Mucosa of descending colon (tissue), 3 donors: ENCODE measurements at places on chromosomes 6 and 20. TPM values are rescaled to one million over a fixed set of nuclear protein-coding genes. Genes with fewer than 3 reads are reported as not detected.

Gene BPIFA1
- not detected for total RNA-seq

Gene CFB
- 178 TPM for total RNA-seq

Gene PMEPA1
- 35.5 TPM for total RNA-seq

Gene PBOV1
- not detected for total RNA-seq

Gene BCAS1
- 101 TPM for total RNA-seq

Gene NFKBIL1
- 18.3 TPM for total RNA-seq

Gene EYA2
- total RNA-seq, result 14.3 TPM

Gene RAB32
- total RNA-seq, result 28.7 TPM

Gene MCHR2
- not detected for total RNA-seq

Gene CDSN
- not detected for total RNA-seq

Gene HCK
- total RNA-seq, result 6.2 TPM

Gene HDGFL1
- not detected for total RNA-seq

Gene FAM209B
- not detected for total RNA-seq

Gene BFSP1
- total RNA-seq, result 0.17 TPM

Gene SLC17A3
- total RNA-seq, result not detected

Gene GABBR1
- 62.5 TPM for total RNA-seq

Gene SLC22A16
- total RNA-seq, result not detected

Gene BMP6
- 1.9 TPM for total RNA-seq

Gene DIDO1
- total RNA-seq, result 67.4 TPM

Gene BCLAF1
- 111 TPM for total RNA-seq

Gene PTK6
- 87.1 TPM for total RNA-seq

Gene CLVS2
- 0.92 TPM for total RNA-seq

Gene OTOR
- total RNA-seq, result not detected

Gene ULBP1
- total RNA-seq, result not detected
